Activated T-helper 1 cell treated with Interleukin-2 at 50 U/mL for 16 hours (primary cell): ENCODE measurements at places on chromosomes 7 and 10.

DNA sequence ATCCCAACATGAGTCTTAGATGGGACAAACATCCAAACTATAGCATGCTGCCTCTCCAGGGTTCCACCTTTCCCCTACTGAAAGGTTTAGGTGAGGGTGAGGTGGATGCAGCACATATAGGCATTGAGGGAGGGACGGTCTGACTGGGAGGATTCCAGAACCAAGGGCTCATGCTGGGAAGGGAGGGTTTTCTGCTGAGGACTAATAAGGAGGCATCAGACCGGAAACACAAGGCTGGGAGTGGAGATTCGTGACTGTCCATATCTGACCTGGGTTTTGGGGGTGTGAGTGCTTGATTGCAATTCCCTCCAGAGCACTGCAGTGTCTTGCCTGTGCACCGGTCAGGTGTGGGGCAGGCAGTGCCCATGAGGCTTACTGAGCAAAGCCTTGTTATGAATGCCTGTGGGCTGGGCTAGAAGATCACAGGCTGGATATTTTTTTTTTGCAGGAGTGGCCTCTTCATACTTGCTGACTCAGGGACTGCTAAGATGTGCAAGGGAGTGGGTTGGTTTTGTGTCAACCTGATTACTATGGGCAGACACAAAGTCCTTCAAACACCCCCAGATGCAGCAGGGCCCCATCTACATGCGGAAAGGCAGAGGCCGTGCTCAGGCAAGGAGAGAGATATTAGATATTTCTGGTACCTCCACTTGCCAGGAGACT is 26.7 kb downstream of the DMBT1 start:
- DNase-seq: no peak

- no peak for DNase-seq
Measured at GRCh38 chr7:108454674-108455550, 1.3 kb downstream of the NRCAM start.

GRCh38 chr10:3053155-3053554 is 14.2 kb upstream of the PFKP start:
- DNase-seq: no peak

GRCh38 chr10:63692220-63692896 is 171.2 kb downstream of the REEP3 start:
- no peak for DNase-seq

DNA sequence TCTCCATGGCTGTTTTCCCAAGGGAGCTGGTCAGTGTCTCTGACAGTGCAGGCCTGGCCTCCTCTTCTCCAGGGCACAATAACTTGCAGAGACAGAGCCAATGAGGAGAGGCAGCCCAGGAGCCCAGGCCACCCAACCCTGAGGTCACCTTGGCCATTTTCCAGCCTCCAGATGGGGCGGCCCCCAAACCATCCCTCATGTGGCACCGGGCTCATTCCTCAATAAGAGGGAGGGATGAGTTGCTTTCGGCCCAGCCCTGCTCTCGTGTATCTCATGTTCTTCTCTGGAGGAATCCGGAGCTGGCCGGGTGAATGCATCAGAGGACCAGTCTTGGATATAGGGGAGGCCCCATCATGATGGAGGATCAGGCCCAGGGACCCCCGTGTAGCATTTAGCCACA is 98.9 kb downstream of the C10orf105 start:
- no peak for DNase-seq

- no peak for DNase-seq
Measured at GRCh38 chr10:6576326-6576725, 3.8 kb downstream of the PRKCQ start.

DNA sequence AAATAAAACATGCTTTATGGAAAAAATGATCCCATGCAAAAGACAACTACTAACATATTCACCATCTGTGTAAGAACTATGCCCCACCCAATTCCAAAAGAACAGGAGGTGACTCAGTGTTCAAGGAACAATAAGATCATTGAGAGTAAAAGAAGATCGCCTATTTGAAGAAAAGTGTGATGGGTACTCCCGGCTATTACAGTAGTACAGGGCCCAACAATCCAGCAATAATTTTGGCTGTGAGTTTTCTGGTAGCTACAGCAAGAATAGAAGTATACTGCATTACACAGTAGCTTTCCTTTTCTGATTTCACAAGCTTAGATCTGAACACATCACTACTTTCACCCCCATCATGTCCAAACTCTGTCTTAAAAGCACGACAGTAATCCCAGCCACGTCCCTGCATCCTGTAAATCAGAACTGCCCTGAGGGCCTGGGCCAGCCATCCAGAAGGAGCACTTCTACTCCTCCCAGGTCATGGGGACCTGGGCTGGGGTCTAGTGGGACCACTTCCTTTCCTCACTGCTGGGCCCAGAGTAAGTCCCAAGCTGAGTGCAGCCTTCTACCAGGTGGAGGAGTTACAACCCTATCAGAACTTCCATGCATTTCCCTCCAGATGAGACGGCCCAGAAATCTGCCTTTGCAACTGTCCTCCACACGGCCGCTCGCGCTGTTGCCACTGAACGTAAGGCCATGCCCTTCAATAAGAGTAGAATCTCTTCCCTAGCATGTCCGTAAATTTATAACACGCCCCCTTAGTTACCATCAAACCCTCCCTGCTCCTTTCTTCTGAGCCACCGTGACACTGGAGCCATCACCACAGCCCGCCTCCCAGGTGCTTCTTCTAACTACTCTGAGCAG is 7.9 kb downstream of the ESYT2 start:
- no peak for DNase-seq

DNA sequence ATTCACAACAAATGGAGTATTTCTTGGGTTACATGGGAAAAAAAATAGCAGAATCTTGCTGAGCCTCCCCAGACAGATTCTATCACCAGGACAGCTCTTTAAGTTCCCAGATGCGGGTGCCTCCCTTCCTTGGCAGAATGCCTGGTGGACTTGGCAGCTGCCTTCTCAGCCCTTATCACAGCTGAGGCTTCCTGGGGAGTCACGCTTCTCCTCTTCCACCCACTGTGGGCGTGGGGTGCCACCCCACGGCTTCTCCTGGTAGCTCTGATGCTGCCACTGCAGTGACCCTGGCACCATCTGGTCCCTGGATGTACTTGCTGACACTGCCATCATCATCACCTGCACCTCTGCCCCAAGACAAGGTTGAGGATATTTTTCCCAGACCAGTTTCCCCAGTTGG is 16.2 kb upstream of the NME8 start:
- no peak for DNase-seq

DNA sequence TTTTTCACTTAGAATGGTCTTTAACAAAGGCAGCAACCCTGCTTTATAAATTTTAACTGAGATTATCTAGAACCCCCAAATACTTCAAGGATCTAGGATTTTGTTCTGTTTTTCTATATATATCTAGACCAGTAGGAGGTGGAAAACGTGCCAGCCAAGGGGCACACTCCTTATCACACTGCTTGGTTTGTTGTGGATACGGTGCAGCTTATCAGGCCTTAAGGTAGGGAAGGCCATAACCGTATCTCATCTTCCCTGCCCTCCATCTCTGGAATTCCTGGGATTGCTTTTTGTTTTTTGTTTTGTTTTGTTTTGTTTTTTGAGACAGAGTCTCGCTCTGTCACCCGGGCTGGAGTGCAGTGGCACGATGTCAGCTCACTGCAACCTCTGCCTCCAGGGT is 75.4 kb downstream of the MPLKIP start:
- DNase-seq: no peak

DNA sequence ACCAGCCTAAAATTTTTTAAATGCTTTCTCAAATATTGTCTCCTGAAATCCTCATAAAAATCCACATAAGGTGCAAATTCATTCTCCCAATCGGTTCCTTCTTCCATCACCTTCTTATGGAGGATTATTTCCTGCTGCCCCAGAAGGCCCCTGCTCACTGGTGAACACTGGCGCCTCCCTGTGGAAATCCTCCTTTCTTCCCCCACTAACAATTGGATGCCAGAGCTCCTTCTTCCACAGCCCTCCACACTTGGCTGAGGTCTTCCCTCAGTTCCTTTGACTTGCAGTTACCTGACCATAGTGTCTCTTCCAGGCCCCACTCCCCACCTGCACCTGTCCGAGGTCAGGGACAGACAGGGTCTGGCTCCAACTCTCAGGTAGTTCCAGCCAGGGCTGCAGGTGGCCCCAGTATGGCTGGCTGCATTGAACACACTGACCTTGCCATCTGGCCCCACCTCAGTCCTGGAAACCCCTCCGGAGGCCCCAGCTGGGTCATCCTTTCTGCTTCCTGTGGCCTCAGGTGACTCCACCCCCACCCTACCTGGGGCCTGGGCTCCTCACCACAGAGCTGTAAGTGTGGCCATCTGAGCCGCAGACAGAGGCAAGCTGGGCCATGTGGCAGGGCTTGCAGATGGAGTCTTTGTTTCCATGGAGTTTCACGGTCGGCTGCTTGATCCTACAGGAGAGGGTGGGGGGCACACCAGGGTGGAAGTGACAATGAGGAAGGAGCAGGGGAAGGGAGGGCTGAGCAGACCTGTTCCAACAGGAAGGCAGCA is 18.4 kb downstream of the SPOCK2 start:
- no peak for DNase-seq
